Fibroblast of the conjunctiva (primary cell): ENCODE measurements at places on chromosomes 16 and 17.

GRCh38 chr17:61299517-61300513 is 99.8 kb upstream of the TBX2 start:
- DNase-seq, result no peak

- DNase-seq, result no peak
Observed at GRCh38 chr16:8866118-8866883, 2.5 kb downstream of the CARHSP1 start.

DNA sequence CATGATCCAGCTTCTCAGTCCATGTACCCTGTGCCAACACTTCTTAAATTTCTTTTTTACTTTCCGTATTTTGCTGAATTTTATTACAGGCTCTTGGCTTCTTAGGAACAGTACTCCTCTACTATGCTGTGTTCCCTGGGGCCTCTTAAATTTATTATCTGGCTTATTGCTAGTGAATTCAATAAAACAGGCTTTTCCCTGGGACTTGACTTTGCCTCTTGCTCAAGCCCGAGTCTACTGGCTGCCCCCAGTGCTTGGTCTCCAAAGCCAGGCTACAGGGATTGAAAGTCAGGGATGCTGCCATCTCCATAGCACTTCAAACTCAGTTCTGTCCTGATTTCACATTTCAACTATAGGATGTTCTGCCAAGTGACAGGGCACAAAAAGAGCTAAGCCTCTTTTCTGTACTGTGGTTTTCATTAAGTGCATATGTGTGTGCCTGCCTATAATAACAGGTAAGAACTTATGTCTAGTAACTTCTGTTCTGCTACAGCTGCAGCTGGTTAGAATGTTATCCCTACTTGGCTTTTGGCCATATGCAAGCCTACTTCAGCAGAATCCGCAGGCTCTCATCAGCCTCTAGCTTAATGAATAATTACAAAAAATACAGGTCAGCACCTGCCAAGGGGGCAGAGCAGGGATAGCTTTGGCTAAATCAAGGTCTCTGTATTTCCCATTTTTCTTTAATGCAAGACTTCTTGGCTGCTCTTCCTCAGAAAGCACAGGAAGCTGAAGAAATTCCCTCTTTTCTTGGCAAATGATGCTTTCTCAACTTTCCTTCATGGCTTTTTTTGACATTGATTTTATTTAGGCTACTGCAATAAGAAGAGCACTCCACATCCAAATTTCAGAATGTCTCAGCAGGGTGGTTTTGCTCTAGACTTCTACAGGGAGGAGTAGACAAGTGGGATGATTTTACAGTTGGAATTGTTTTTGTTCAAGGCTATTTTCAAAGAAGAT is 8.2 kb downstream of the FAM20A start:
- DNase-seq, result peak; percentile 51

DNA sequence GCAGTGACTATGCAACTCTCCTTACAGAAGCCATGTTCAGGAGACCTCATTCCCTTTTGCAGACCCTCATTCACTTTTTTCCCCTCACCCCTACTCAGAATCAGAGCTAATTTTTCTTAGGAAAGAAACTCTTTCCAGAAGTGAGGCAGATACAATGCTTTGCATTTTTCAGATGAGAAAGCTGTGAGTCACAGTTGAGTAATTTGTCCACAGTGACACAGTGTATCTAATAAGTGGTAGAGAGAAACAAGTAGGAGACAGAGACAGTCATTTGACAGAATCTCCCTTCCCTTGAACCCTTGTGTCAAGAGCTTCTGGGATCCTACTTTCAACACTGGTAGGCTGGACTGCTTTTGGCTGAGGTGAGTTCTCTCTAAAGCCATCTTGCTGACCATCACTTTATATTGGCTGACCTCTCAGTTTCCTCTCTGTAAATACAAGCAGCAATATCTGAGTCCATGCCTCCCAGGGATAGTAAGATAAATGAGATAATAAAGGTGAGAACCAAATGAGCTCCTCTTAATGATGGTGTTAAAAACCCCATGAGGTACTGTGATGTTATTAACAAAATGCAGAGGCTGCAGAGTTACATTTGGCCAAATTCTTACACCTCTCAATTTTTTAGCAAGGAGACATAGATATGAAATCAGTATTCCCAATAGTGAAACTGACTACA is 130.8 kb downstream of the CA10 start:
- peak; percentile 16 for DNase-seq

- DNase-seq, result no peak
Observed at GRCh38 chr17:9958586-9959281, 53.7 kb upstream of the RCVRN start.

DNA sequence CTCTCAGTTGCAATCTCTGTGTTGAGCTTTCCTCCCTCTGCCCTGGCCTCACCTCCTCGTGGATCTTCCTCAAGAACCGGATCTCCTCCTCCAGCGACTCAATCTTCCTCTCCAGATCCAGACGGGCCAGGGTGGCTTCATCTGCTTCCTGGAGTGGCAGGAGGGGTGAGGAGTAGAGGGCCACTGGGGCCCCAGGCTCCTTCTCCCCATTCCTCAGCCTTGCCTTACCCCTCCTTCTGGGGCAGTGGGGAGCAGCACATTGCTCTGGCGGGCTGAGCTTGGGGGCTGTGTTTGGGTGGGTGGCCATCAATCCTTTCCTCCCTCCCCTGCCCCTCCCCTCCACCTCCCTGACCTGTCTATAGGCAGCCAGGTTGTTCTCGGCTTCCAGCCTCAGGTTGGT is 1.6 kb downstream of the GFAP start:
- DNase-seq, result no peak
